ENCODE measurements at places on chromosomes 2 and 18.

DNA sequence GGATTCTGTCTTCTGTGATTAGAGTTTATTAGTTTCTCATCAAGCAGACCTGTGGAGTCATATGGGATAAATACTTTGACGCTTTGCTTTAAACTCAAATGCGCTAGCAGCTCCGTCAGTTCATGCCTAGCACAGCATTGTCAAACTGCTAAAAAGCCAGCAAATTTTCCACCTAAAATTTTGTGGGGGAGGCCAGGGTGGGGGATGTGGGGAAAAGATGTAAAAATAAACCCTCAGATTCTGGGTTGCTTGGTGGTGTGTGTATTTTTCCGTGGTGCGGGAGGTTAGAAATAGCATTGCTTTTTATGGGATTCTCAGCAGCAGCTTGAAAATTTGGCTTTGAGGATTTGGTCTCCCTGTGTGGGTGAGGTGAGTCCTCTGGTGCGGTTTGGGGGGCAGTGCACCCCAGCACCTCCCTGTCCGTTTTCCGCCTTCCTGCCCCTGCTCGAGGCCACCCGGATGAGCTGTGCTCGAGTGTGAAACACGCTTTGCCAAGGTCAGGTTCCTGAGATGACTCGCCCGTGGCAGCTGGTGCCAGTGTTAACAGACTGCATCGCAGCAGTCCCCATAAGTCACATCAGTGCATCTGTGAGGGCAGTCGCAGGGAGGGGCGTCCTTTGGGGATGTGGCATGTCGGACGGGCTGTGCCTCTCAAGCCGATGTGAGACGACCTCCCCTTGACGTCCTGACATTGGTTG, 65.9 kb downstream of the LDLRAD4 start:
- DNase-seq, result peak; percentile 33

DNA sequence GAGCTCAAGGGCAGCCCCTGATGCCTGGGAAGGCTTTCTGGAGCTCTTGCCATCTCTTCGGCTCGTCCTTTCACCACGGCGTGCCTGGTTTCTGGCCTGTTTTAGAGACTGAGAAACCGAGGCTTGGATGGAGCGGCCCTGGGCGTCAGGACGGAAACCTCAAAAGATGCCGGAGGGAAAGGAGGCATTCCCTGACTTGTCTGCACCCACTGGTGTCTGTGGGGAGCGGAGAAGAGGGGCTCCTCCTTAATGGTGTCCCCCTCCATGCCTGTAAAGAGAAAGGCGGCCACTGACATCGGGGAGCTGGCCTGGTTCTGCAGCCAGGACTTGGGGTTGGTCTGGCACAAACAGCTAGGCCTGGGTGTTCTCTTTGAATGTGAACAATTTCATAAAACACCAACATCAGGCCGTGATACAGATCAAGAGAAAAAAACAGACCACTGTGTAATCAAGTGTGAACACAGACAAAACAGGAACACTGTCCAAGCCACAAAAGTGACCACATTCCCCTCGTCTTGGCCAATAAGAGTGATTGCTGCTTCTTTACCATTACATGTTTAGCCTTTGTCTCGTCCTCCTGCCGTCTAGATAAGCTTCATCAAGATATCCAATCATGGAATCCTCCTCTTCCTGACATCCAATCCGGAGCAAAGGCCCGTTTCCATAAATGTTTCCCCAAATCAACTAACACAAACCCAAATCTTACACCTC, 633 bp upstream of the ILKAP start:
- peak; percentile 68 for DNase-seq

- no peak for DNase-seq
Observed at GRCh38 chr2:160941290-160941846, 218.9 kb upstream of the TANK start.

DNA sequence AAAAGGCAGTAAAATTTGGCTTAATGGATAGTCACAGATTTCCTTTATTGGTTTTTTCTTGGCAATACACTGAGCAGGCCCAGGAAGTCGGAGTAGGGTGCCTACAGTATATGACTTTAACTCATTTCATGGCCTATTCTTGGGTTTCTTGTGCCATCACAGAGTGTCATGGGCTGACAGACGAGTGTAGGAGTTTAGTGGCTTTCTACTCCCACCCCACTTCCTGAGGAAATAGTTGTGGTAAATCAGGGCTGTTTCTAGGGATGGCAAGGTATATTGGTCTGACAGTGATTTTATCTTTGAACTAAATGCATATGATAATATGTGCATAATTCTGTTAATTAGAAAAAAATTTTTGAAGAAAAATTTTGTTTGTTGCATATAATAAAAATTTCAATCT, 100.1 kb downstream of the PLCL1 start:
- no peak for DNase-seq

DNA sequence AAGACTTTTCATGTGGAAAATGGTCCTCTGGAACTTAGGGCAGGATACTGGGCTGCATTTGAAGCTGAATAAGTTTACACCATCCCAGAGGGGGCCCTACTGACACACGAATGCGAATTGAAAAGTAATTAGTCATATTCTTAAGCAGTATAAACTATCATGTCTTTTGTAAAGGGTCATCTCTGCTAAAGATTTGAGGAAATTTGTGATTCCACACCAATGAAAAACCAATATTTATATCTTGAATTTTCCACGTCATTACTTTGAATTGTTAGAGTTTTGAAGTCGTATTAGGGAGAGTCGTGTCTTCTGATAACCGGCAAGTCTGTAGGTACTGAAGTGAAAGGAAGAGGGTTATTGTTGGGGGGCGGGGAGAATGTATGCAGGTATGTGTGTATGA, 4.1 kb upstream of the OTX1 start:
- DNase-seq, result no peak

Measured in tibial artery (tissue), 4 donors.